ENCODE measurements at places on chromosomes 7 and 10.

GRCh38 chr10:17992266-17992665, 40.5 kb downstream of the SLC39A12 start:
- H3K4me3 ChIP-seq = no peak overlapping the region
- no peaks in the 10 kb centered on the region for H3K36me3 ChIP-seq
- no peaks in the 10 kb centered on the region for H3K4me1 ChIP-seq
- H3K27ac ChIP-seq = no peak overlapping the region
- no peak for DNase-seq

GRCh38 chr10:104498347-104499081, 142.6 kb upstream of the SORCS3 start:
- no peak overlapping the region for H3K27ac ChIP-seq
- H3K36me3 ChIP-seq = no peaks in the 10 kb centered on the region
- no peaks in the 10 kb centered on the region for H3K4me1 ChIP-seq
- DNase-seq = no peak

- H3K27me3 ChIP-seq = no peaks in the 10 kb centered on the region
- H3K4me1 ChIP-seq = peaks cover 2% of the 10 kb centered on the region
- H3K36me3 ChIP-seq = no peaks in the 10 kb centered on the region
- no peak overlapping the region for H3K27ac ChIP-seq
- H3K4me3 ChIP-seq = no peak overlapping the region
Measured at GRCh38 chr7:149642589-149642988, 130.8 kb downstream of the ZNF467 start.

- no peak for DNase-seq
- no peaks in the 10 kb centered on the region for H3K36me3 ChIP-seq
- no peak overlapping the region for H3K27ac ChIP-seq
- H3K4me3 ChIP-seq = no peak overlapping the region
- no peaks in the 10 kb centered on the region for H3K27me3 ChIP-seq
Measured at GRCh38 chr10:64430690-64431323, 909.6 kb downstream of the REEP3 start.

DNA sequence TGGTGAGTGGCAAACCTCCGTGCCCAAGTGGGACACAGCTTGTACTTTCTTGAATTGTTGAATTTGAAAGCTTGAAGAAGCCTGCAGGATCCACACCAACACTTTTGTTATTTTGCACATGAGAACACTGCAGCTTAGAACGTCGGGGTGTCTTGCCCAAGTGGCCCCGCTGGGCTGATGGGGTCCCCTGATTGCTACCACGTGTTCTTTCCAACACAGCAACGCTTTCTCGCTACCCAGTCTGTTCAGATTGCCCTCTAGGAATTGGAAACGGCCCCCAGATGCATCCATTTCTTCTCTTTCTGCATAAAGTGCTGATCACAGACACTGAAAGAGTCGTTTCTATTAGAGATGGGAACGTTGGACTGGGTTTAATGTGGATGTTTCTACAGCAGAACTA, 268.5 kb downstream of the ADARB2 start:
- H3K4me1 ChIP-seq = no peaks in the 10 kb centered on the region
- no peak overlapping the region for H3K4me3 ChIP-seq
- H3K36me3 ChIP-seq = no peaks in the 10 kb centered on the region
- H3K27ac ChIP-seq = no peak overlapping the region

- no peak overlapping the region for H3K4me3 ChIP-seq
- no peak overlapping the region for H3K27ac ChIP-seq
- H3K4me1 ChIP-seq = no peaks in the 10 kb centered on the region
- no peaks in the 10 kb centered on the region for H3K27me3 ChIP-seq
Measured at GRCh38 chr7:69847921-69848612, 249.8 kb downstream of the AUTS2 start.

DNA sequence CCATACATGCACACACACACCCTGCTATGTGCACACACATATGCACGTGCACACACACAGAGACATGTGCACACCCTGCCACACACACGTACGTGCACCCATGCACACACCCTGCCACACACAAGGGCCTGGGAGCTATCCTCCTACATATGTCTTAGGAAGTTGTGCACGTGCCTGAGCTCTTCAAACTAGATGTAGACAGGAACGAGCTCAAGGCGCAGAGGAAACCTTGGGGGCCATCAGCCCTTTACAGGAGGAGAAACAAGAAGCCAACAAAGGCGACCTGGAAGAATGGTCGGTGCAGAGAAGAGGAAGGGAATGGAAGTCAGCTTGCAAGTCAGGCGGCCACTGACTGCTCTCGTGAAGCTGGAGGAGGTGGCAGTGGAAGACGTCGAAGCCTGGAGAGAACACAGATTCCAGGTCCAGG, 58.7 kb downstream of the AOC1 start:
- H3K4me1 ChIP-seq = no peaks in the 10 kb centered on the region
- H3K27me3 ChIP-seq = no peaks in the 10 kb centered on the region
- no peaks in the 10 kb centered on the region for H3K36me3 ChIP-seq

DNA sequence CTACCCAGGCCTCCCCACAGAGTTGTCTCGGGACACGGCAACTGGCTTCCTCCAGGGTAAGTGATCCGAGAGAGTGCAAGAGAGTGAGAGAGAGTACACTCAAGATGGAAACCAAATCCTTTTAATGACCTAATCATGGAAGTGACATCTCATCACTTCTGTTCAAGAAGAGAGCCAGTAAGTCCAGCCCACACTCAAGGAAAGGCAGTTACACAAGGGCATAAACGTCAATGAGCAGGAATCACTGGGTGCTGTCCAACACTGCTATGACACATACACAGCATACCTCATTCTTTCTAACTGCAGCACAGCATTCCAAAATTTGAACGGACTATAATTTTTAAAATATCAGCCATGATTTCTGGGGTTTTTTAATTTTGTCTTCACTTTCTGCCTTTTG, 29.3 kb upstream of the OSBPL3 start:
- no peak overlapping the region for H3K27ac ChIP-seq
- H3K4me1 ChIP-seq = no peaks in the 10 kb centered on the region
- no peaks in the 10 kb centered on the region for H3K36me3 ChIP-seq
- no peaks in the 10 kb centered on the region for H3K27me3 ChIP-seq
- H3K4me3 ChIP-seq = no peak overlapping the region
- peak; percentile 91 for DNase-seq

DNA sequence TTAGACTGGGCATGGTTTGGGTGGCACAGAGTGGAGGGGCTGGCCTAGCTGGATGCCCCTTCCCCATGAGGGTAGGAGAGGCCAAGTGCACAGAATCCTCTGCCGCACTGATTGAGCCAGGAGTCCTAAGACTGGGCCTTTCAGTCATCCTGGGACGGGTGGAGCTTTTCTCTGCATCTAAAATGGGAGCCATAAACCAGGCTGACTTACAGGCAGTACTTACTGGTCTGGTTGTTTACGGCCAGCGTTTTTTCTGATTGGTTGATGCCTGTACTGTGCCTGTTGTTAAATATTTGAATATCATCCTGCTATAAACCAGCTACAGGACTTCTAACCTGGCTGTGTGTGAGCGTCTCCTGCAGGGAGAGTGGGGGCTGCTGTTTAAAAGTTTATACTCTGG, 107.8 kb downstream of the CDH23 start:
- H3K4me3 ChIP-seq = no peak overlapping the region
- DNase-seq = no peak
- H3K27ac ChIP-seq = no peak overlapping the region

- no peaks in the 10 kb centered on the region for H3K4me1 ChIP-seq
- peaks cover 3% of the 10 kb centered on the region for H3K36me3 ChIP-seq
- H3K27me3 ChIP-seq = no peaks in the 10 kb centered on the region
- no peak for DNase-seq
- H3K4me3 ChIP-seq = no peak overlapping the region
Measured at GRCh38 chr7:112877691-112878460, 87.7 kb upstream of the TMEM168 start.

GRCh38 chr10:85927952-85928665, 438.5 kb downstream of the GRID1 start:
- H3K4me1 ChIP-seq = no peaks in the 10 kb centered on the region
- H3K27me3 ChIP-seq = no peaks in the 10 kb centered on the region
- no peaks in the 10 kb centered on the region for H3K36me3 ChIP-seq

DNA sequence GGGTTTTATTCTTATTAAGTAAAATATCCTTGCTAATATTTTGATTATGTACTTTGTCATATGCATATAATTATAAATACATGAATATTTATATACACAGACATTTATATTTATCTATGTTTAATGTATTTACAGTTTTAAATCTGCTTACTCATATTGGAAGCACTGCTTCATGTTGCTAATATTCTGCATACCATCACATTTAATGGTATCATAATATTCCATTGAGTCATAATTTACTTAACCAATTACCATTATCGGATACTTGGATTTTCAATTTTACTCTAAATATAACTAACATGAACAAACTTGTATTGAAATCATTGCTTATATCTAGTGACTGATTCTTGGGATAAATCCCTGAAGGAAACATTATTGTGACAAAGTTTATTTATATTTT, 155.2 kb downstream of the MBL2 start:
- DNase-seq = no peak
- no peak overlapping the region for H3K4me3 ChIP-seq
- H3K27ac ChIP-seq = no peak overlapping the region
- no peaks in the 10 kb centered on the region for H3K4me1 ChIP-seq
- no peaks in the 10 kb centered on the region for H3K36me3 ChIP-seq
- H3K27me3 ChIP-seq = no peaks in the 10 kb centered on the region

DNA sequence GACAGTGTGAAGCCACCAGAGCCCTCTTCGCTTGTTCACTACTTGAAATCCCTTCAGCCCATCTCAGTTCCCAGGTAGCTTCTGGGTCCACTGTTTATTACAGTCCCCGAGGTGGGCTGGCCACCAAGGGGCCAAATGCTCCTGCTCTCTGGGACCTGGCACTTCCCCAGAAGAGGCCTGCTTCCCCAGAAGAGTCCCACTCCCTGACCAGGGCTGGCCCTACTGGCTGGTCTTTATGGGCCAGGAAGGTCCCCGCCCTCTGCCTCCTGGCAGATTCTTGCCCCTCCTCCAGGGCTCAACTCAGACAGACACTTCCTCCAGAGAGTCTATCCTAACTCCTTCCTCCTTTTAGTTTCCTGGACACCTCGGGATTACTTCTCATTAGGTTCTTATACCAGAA, 70.7 kb upstream of the LRRC18 start:
- no peaks in the 10 kb centered on the region for H3K36me3 ChIP-seq
- H3K27ac ChIP-seq = no peak overlapping the region
- no peak overlapping the region for H3K4me3 ChIP-seq
- DNase-seq = no peak
- H3K27me3 ChIP-seq = no peaks in the 10 kb centered on the region
- H3K4me1 ChIP-seq = peaks cover 3% of the 10 kb centered on the region

- no peak overlapping the region for H3K27ac ChIP-seq
- no peak for DNase-seq
- no peaks in the 10 kb centered on the region for H3K27me3 ChIP-seq
- H3K4me3 ChIP-seq = no peak overlapping the region
Measured at GRCh38 chr10:88179831-88180230, 316.4 kb downstream of the PTEN start.

GRCh38 chr7:7323352-7323751, 141.0 kb downstream of the C1GALT1 start:
- H3K4me3 ChIP-seq = no peak overlapping the region
- H3K36me3 ChIP-seq = no peaks in the 10 kb centered on the region
- H3K27ac ChIP-seq = no peak overlapping the region

- no peak overlapping the region for H3K4me3 ChIP-seq
- no peaks in the 10 kb centered on the region for H3K4me1 ChIP-seq
- DNase-seq = no peak
- H3K27ac ChIP-seq = no peak overlapping the region
- no peaks in the 10 kb centered on the region for H3K27me3 ChIP-seq
Measured at GRCh38 chr10:96548589-96548988, 34.9 kb upstream of the TLL2 start.

GRCh38 chr7:15489861-15490260, 72.0 kb downstream of the AGMO start:
- no peaks in the 10 kb centered on the region for H3K36me3 ChIP-seq
- no peaks in the 10 kb centered on the region for H3K27me3 ChIP-seq
- H3K4me1 ChIP-seq = no peaks in the 10 kb centered on the region
- DNase-seq = no peak
- no peak overlapping the region for H3K4me3 ChIP-seq
- no peak overlapping the region for H3K27ac ChIP-seq

GRCh38 chr7:151601521-151602305, 82.0 kb upstream of the RHEB start:
- DNase-seq = peak; percentile 92
- H3K36me3 ChIP-seq = no peaks in the 10 kb centered on the region
- H3K27me3 ChIP-seq = no peaks in the 10 kb centered on the region
- H3K4me1 ChIP-seq = peaks cover 7% of the 10 kb centered on the region

DNA sequence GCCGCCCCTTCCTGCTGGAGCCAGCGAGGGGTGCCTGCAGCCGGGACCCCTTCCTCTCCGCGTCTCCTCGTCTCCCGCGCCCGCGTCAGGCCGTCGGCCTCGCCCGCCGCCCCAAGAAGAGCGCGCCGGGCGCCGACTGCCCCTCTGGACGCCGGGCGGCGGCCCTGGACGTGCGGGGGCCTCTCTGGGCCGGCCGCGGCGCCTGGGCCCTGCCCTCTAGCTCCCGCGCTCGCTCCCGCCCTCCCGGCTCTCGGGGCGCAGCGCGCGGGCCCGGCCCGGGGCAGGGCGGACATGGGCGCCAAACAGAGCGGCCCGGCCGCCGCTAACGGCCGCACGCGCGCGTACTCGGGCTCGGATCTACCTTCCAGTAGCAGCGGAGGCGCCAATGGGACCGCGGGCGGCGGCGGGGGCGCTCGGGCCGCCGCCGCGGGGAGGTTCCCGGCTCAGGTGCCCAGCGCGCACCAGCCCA, 704 bp downstream of the ZNRF2 start:
- H3K4me1 ChIP-seq = no peaks in the 10 kb centered on the region
- DNase-seq = no peak
- H3K27me3 ChIP-seq = no peaks in the 10 kb centered on the region
- H3K36me3 ChIP-seq = no peaks in the 10 kb centered on the region

DNA sequence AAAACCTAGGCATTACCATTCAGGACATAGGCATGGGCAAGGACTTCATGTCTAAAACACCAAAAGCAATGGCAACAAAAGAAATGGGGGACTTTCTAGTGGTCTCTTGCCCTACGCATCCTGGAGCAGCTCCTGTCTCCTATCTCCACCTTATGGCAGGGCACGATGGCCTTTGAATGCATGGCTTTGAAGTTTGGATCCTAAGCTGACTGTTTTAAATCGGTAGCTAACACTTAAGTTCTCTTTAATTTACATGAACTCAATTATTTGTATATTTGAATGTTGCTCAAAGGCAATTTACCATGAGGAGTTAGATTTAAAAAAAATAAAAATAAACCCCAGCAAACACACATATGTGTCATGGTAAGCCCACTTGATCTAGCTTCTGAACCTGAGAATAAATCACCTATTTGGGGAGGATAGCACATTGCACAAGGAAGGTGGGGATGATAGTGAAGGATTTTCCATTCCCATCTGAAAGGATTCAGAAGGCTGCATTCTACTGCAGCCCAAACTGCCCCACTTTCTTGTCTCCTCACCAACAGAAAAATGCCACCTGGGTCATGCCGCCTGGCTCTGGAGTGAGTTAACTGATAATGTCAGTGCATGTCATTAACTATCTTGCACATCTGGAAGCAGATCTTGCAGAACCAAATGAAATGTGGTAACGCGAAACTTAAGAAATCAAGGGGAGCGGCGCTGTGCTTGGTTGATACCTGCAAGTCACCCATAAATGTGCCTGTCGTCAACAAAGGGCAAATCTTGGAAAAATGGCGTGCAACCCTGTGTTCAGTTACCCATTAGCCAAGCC, 12.4 kb downstream of the KLF6 start:
- no peak overlapping the region for H3K4me3 ChIP-seq
- H3K27ac ChIP-seq = no peak overlapping the region
- peaks cover 5% of the 10 kb centered on the region for H3K36me3 ChIP-seq
- H3K27me3 ChIP-seq = no peaks in the 10 kb centered on the region
- peaks cover 4% of the 10 kb centered on the region for H3K4me1 ChIP-seq
